GM12891 (cell line): ENCODE measurements at places on chromosomes 5 and 9.
A peak's percentile ranks its signal among the peaks of the same experiment; 100 is the strongest.

DNA sequence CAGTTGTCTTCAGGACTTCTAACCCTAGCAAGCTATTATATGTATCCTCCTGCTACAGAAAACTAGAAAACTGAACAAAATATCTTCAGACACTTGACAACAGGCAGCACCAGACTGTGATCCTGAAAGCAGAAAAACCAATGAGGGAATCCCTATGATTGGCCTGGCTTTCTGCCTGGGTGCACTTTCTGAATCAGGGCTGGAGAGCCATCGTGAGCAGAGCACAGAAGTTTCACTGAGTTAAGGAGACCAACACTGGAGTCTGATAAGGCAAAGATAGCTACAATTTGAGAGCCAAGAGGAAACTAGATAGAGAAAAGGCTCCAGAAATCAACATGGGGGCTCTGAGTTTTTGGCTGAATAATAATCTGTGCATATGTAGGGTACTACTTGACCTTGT lies 106.5 kb downstream of the FANCC start:
- DNase-seq, result no peak

- DNase-seq, result no peak
Measured at GRCh38 chr9:118991366-118992285, 377.6 kb downstream of the BRINP1 start.

- no peak for DNase-seq
Measured at GRCh38 chr9:108850293-108850897, 5.4 kb downstream of the ACTL7B start.

DNA sequence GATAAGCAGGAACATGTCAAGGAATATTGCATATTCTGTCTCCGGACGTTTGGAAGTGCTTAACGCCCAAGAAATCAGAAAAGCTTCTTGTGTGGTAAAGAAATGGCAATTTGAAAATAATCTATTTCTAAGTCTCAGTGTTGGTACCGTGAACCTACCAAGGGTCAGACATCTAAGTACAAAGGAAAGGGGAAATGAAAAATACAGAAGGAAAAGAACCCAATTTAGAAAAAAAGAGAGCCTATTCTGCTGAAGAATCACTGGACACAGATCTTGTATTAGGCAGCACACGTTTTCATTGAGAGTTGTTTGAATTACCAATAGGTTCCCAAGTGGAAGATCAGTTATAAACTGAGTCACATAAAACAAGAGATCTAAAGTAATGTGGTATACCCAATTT lies 46.9 kb upstream of the CEP78 start:
- DNase-seq, result no peak

GRCh38 chr5:77719666-77720363 lies 56.3 kb downstream of the TBCA start:
- DNase-seq, result no peak

DNA sequence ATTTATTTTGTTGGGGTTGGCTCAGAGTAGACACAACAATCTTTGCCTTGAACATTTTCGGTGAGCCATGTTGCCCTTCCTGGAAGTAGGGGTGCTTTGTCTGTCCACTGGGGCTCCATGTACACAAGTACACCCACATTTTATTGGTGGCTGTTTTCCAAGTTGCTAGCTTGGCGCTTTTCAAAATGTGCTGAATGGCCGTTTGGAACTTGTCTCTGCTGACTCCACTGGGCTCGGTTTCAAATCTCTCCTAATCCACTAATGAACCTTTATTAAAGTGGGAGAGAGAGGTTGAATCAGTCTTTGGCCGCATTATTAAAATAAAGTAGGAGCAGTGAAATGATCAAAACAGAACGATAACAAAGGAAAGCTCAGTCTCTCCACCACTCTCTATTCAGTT lies 64.6 kb upstream of the TAF11L2 start:
- DNase-seq, result no peak

DNA sequence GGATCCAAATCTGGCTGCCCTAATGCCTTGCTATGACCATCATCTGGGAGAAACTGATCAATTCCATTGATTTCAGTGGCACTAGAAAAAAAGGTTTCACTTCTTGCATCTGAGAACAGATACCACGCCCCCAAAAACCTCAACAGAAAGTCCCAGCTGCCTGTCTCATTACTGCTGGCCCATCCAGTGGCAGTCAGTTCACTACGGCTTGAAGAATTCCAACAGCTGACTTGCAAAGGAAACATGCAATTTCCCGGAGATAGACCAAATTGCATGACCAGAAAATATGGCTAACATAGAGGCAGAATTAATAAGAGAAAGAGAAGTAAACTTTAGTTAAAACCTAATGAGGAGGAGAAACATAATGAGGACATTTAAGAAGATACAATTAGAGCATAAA lies 48.6 kb downstream of the UGCG start:
- DNase-seq, result peak; percentile 43

GRCh38 chr5:150731669-150732242 lies 27.1 kb downstream of the DCTN4 start:
- DNase-seq, result no peak

DNA sequence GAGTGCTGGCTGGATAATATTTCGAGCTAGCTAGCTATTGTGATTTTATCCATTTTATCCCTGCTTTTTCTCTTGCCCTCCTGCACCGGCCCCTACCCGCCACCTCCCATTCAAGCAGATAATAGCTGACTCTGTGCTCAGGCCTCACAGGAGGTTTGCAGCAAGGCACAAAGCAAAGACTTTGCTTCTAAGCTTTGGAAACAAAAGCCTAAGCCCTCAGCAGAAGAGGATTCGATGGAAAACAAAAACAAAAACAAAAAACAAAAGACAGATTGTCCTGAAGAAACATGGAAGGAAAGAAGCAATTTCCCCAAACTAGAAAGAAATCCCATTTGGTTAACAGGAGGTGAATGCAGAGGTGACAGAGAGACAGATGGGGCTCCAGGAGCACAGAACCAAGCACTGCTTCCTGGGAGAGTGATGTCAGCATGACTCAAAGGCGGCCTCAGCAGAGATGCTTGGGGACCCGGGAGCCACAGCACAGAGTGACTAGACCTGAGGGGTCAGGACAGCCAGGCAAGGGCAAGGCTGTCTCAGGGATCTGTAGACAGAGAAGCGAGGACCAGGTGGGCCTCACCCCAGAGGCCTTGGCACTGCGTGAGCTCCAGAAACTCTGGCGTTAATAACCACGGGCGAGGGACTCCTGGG lies 28.4 kb downstream of the MTX3 start:
- no peak for DNase-seq
